ENCODE measurements at places on chromosomes 6 and 20.
A peak's percentile ranks its signal among the peaks of the same experiment; 100 is the strongest.

DNA sequence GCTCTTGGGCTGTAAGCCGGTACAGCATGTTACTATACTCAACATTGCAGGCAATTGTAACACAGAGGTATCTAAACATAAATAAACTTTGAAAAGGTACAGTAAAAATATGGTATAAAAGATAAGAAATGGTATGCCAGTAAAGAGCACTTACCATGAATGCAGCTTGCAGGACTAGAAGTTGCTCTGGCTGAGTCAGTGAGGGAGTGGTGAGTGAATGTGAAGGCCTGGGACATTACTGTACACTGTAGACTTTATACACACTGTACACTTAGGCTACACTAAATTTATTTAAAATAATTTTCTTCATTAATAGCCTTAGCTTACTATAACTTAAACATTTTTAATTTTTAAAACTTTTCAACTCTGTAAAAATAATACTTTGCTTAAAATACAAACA is 37.8 kb upstream of the ANKEF1 start:
- no peak for DNase-seq

DNA sequence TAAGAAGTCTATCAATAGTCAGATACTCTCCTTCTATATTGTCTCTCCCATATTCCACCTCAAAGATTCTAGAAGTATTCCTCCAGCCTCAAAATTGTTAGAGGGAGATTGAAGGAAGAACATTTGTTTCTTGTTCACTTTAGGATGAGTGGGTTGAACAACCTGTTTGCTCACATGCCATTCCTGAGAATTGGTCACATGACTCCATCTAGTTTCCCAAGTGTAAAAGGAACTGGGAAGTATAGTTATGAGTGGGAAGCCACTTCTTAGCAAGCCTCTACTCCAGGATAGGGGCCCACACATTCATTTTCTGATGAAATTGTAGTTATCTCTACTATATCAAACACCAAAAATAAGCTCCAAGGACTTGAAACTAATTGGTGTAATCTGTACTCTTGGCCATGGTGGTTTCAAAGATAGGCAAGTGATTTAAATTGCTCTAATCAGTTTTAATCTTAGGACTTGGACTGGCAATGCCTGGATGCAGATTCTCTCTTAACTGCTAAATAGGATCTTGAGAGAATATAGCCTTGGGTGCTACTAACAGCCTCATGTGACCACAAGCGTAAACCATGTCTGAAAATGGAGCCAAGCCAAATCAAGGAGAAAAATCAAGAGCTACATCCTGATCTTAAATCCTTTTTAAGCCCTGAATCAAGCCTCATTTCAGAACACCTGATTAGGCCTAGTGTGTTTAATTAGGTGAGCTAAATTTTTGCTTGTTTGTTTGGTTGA is 758.7 kb upstream of the MAN1A1 start:
- DNase-seq = no peak

DNA sequence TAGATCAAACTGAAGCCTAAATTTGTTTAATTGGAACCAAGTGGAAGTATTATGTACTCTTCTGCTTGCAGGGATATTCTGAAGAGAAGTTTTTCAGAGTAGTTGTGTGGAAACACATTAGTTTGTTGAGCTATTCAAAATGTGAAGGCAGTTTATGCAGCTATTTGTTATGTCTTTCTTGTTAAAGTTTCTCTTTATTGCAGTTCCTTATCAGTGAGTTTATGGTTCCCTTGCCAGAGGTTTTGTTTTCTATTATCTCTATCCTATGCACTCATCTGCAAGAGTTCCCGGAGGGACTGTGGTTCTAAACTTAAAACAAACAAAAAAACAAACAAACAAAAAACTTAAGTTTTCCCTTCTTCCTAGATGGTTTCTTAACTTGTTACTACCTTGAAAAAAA is 143.7 kb upstream of the SLC22A16 start:
- no peak for DNase-seq

DNA sequence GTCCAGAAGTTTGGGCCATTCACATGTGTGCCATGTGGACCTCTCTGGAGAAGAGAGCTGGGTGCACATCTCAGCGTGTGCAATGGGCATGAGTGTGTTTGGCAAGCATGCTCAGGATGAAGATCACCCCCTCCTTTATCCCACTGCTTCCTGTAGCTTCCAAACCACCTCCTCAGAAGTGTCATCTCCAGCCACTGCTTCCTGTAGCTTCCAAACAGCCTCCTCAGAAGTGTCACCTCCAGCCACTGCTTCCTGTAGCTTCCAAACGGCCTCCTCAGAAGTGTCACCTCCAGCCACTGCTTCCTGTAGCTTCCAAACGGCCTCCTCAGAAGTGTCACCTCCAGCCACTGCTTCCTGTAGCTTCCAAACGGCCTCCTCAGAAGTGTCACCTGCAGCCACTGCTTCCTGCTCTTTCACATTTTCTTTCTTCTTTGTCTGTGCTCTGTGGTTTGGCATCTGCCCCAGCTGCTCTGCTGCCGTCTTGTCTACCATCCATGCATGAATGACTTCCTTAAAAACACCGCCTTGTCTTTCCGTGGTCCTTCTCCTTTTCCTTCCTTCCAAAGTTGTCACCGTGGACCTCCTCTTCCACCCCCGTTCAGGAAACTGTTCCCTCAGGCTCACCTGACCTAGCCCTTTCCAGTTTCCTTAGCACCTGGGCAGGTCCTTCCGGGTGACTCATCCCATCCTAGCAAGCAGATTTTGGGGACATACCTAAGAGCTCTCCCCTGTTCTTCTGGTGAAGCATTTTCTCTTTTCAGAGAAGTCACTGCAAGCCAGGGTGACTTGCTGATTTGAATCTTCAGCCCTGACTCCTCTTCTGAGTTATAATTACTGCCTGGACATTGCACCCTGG is 43.5 kb upstream of the TIAM2 start:
- peak; percentile 43 for DNase-seq

GRCh38 chr6:15405129-15406068 is 159.5 kb downstream of the JARID2 start:
- no peak for DNase-seq

DNA sequence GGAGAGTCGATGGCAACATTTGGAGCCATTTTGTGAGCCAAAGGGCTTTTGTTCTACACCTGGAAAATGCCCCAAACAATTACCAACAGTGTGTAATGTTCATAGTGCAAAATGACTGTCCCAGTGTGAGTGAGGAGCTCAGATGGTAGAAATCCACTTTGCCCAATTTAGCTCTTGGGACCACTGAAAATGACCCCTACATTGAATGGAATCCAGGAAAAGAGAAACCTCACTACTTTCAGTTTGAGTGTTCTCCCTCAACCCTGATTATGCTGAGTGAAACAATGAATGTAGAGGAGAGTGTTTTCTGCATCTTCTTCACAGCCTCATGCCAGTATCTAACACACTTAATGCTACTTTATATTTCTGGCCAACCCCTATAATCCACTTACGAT is 84.9 kb upstream of the NRN1 start:
- no peak for DNase-seq

GRCh38 chr6:41555326-41556300 is 9.4 kb downstream of the FOXP4 start:
- no peak for DNase-seq

- DNase-seq = no peak
These were observed 19.9 kb downstream of the TREML4 start for GRCh38 chr6:41247882-41248705.

DNA sequence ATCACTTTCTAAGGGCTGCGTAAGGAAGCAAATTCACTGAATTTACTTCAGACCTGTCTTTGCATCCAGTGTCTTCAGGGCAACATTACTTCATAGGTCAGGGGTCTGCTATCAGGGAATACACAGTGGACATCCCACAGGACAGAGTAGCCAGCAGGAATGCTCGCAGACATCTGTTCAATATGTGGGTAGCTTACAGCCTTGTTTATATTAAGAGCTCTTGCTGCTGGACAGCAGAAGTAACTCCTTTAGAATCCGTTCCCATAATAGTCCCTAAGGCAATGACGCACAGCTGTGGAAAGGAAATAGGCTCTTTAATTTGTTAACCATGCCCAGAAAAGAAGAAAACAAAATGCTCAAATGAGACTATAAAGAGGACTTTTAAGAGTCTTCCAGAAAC is 198.7 kb downstream of the MOXD1 start:
- DNase-seq = no peak

- no peak for DNase-seq
These were observed 20.5 kb upstream of the KIAA1586 start for GRCh38 chr6:57026001-57026400.

GRCh38 chr6:155177363-155177961 is 86.4 kb upstream of the CLDN20 start:
- peak; percentile 64 for DNase-seq

DNA sequence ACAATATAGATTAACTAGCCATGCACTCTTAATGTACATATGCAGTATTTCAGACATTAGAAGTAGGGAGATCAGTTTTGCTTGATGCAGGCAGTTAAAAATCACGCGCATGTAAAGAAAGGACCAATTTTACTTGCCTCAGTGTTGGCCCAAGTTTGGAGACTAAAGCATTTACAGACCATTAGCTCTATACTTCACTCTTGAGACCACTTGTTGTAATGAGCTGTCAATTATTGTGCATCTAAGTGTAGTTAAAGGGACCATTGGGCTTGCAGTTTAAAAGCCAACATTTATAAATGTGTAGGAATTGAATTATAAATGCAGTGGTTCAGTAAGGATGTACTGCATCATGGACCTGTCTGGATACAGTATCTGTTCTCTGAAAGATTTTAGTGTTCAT is 53.7 kb downstream of the PLCB4 start:
- no peak for DNase-seq

GRCh38 chr6:33652002-33652401 is 30.9 kb downstream of the ITPR3 start:
- DNase-seq = no peak

DNA sequence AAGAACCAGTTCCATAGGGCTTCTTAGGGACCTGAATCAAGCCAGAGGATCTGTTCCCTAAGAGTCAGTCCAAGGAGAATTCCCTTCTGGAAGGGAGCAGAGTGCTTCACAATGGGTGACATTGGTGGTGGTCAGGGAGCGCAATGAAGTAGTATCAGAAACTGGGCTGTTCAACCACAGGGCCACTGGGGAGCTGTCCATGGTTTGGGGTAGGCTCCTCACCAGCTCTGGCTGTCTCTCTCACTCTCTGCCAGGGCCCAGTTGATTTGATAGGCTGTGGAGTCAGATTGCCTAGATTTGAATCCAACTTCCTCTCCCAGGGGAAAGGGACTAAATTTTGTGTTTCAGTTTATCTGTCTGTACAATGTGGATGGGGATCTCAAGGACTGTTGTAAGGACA is 36.7 kb upstream of the CHD6 start:
- no peak for DNase-seq

- no peak for DNase-seq
These were observed 99.5 kb downstream of the CD83 start for GRCh38 chr6:14216946-14217684.

DNA sequence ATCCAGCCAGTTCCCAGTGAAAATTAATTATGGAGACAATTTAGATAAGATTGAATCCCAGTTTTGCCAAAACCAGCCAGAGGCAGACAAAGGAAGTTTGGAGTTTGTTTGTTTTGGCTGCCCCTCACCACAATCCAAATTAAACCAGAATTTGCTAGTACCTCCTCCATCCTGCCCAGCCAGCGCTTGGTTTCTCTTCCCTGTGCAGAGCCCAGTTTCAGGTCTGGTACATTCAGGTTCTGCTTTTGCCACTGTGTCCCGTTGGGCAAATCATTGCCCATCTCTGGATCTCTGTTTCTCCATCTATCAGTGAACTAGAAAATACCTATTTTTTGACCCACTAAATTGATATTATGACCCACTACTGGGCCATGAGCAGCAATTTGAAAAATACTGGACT is 26.4 kb downstream of the FOXP4 start:
- DNase-seq = no peak

DNA sequence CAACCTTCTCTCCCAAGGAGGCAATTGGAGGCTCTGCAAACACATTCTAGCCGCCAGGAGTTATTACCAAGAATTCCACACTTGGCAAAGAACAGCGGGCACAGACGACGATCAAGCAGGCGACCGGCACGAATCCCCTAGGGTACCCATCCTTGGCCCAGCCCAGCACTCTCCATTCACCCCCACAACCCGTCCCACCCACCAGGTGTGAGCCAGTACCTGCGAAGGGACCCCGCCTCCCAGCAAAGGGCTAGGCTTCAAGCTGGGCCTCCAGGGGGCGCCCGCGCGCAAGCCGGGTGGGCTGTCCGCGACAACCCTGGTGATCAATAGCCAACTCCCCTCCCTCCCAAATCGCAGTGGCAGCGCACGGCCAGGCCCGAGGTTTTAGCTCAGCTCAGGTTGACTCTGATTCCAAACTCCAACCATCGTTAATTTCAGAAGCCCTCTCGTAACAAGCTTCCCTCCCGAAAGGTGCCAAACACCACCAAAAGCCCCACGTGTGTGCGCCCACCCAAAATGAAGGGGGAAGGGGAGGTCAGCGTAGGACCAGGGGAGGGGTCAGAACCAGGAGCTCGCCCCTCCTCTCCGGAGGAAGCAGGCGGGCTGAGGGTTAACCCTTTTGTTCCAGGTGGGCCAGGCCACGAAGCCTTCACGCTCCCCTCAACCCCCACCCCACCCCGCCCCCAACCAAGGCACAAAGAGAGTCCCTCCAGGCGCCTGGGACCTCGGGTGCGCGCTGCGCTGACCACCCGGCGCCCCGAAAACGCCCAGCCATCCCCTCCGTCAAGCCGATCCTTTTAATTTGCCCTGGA is 2.1 kb downstream of the SALL4 start:
- DNase-seq = peak; percentile 53

- no peak for DNase-seq
These were observed 33.5 kb downstream of the RPP21 start for GRCh38 chr6:30378290-30378937.

- DNase-seq = peak; percentile 82
These were observed 91.9 kb upstream of the SIRPA start for GRCh38 chr20:1803061-1803931.

- peak; percentile 79 for DNase-seq
These were observed at the start of gene UST for GRCh38 chr6:148746363-148747144. Gene UST (plus strand): TSS chr6:148747030. CDS start chr6:148747431, 401 bp downstream.

GRCh38 chr20:14712302-14712739 is 374.9 kb upstream of the FLRT3 start:
- DNase-seq = no peak

DNA sequence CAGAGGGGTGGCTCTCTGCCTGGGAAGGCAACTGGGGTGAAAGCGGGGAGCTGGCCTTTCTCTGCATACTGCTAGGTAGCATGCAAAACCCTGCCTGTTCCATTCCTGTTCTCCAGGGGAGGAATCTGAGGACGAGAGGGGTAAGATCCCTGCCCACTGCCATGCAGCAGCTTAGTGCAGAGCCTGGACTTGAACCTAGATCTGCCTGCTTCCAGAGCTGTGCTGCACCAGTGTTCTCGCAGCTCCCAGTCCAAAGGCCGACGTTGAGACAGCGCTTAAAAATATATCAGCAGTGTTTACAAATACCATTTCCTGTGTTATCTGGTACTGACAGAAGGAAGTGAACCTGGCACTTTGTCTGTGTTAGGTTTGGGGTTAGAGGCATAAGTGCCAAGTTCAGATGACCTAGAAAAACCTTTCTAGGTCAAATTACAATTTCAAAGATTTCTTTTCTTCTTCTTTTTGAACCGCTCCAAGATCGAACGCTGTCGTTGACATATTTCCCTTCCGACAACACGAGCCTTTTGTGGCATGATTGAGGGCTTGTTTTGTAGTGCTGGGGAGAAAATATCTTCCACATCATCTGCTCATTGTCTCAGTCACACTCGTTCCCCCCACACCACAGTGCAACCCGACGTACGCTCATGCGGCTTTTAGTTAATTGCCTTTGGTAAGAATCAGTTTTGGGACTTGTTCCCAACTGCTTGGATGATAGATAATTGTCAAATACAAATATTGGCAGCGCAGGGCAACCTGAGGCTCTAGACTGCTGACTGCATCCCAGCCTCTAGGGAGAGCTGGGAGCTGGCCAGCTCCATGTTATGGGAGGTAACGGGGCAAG is 44.6 kb downstream of the TOX2 start:
- DNase-seq = peak; percentile 64

Measured in CD4-positive, alpha-beta T cell treated with Interleukin-4 for 1 hour (primary cell).